ENCODE measurements at places on chromosomes 7 and 10. TPM values are rescaled to one million over a fixed set of nuclear protein-coding genes. Genes with fewer than 3 reads are reported as not detected.

The IDI2 gene
- total RNA-seq: not detected

The LIPK gene
- total RNA-seq: not detected

The FRG2B gene
- not detected for total RNA-seq

The JAKMIP3 gene
- total RNA-seq: 1.1 TPM

The KIF20B gene
- 25.8 TPM for total RNA-seq

The LAMB1 gene
- total RNA-seq: 332 TPM

GRCh38 chr7:37142958-37143357 lies 305.7 kb downstream of the ELMO1 start:
- DNase-seq: no peak

- DNase-seq: peak; percentile 71
Measured at GRCh38 chr10:22702348-22702747, 12.0 kb downstream of the PIP4K2A start.

- DNase-seq: no peak
Measured at GRCh38 chr7:37332243-37333016, 116.2 kb downstream of the ELMO1 start.

DNA sequence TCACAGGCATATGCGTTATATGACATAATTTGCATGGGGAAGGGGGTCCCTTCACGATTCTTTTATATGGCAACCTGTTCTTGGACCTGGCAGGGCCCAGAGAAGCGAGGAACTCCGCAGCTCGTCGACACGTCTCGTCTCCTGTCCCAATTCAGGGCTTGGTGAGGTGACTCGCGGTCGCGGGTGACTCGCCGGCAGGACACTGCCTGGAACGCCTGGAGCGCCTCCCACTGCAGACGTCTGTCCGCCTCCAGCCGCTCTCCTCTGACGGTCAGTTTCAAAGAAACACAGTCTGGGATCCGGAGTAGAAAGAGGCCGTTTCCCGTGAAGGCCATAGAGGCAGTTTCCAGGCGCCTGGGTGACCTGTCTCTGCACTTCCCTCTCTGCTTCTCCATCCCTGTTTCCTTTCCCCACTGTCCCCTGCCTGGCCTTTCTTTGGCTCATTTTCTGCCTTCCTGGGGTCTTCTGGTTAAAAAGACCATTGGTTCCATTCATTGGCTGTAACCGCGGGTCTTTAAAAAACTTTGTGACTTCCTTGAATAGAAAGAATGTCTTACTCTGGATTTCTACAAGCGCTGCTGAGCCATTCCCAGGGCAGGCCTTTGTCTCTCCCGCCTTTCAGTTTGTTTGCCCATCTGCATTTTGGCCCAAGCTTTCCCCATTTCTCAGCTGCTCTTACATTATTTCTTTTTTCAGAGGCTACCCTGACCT lies 1.2 kb downstream of the UPP1 start:
- peak; percentile 22 for DNase-seq

DNA sequence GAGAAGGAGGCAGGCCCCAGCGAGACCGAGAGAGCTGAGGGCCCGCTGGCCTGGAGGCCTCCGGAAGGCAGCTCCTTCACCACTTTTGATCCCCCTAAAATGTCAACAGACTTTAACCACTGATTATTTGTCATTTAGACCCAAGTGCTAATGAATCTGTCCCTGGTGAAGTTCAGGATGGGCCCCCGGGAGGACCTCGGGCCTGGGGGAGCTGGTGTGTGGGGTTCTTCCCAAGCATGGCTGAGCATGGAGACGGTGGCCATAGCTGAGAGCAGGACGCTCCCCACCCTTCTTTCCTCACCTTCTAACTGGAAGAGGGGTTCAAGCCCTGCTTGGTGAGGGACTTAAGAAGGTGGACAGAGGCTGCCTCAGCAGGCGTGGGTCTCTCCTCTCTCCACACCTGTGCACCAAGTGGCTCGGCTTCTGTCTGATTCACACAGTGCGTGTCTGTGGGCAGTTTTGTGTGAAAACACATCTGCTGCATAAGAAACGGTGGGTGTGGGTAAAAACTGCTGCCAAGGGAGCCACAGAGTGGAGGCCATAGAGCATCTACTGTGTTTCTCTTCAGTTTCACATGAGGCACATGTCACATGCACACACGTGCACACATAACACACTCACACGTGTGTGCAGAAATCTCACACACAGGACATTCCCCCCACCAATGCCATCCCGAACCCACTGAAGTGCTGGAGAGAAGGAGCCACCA lies 53.5 kb upstream of the VIPR2 start:
- no peak for DNase-seq

DNA sequence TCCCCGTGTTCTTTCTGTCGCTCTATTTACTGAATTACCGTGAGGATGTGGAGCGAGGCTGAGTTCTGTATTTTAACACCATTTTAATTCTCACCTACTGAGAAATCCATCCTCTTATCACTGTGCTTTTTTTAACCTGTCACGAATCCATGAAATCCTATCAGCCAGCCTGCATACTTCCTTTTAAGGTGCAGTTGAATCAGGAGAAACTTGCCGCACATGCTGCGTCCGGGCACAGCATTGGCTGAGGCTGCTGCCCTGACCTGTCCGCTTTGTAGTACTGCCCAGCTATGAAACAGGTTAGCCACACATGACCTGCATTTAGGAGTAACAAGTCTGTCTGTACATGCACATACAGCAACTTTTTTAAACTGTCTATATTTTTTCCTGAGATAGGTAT lies 82.5 kb downstream of the EGFR start:
- DNase-seq: no peak

DNA sequence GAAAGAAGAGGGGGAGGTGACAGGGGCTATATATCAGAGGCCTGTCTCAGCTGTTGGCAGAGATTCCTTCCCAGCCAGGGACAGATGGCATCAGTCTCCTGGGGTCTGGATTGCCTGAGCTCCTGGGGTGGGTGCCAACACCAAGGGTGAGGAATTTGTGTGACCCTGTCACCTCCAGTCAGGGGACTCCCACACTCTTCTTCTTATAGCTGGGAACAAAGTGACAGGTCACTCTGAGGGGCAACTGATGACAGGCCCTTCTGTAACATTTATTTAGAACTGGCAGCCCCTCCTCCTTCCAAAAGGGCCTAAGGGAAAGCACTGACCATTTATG lies 53.7 kb upstream of the DUSP5 start:
- no peak for DNase-seq

DNA sequence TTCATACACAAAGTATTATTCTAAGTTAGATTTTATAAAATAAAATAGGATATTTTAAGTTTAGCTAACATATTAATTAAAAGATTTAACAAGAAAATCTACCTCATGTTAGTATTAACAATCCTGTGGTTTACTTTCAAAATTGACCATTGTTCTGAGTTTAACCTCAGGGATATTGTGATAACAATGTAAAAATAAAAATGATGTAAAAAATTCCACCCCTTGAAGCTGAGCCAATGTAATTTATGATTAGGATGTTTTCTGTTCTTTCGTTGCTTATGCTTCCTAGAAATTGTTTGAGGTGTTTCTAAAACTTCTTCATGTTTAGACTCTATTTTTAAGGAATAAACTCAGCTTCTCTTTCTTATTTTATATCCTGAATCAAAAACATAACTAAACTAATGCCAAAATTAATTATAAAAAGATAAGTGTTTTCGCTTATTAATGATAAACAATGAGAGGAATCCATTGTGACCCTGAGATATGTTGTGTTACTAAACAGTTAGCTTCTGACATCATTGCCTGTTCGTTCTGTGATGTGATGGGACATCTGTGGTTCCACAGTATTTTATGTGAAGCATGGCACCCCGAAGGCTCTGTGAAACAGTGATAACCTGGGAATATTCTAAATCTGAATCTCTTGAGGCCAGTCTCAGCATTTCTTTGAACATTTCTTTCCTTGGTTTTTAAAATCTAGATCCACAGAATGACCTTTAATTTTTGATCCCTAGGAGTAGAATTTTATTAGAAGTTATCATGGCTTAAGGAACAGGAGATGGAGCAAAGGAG lies 340.8 kb downstream of the ARL4A start:
- peak; percentile 62 for DNase-seq

- DNase-seq: no peak
Measured at GRCh38 chr7:146652176-146652575, 535.6 kb downstream of the CNTNAP2 start.

DNA sequence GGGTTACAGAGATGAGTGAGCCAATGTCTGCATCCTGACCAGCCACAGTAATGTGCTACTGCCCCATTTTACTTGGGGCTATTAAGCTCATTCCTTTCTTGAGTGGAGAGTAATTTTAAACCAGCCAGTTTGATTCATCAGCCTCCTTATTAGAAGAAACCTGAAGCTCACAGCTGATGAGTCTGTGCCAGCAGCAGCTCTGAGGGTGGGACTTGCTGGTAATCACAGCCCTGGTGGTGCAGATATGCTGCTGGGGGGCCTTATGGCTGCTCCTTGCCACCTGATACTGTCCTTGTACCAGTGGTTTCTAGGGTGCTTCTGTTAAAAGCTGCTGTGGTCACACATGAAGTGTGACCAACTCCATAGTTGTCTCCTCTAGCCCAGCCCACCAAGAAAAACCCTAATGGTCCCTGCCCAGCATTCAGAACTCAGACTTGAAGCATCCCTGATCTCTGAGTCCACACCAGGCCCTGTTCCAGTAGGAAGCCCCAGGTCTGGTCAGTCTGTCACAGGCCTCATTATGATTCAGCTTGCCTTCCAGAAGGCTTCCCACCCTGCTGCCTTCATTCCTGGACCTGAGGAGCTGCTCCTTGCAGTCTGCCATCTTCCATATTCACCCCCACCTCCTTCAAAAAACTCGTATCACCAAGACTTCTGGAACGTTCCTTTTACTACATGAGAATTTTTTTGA lies 28.9 kb upstream of the RBM20 start:
- no peak for DNase-seq

- DNase-seq: no peak
Measured at GRCh38 chr10:90906596-90906995, 14.3 kb downstream of the ANKRD1 start.
